Cerebellar cortex (tissue), 1 donor: ENCODE measurements at places on chromosomes 2 and 18.

- DNase-seq, result no peak
Observed at GRCh38 chr2:109402980-109403840, 210.6 kb downstream of the SEPTIN10 start.

GRCh38 chr2:151408788-151409600 is 708 bp upstream of the RIF1 start:
- no peak for DNase-seq

- DNase-seq, result no peak
Observed at GRCh38 chr2:18356676-18357075, 203.8 kb downstream of the RDH14 start.

GRCh38 chr2:197515315-197515738 is 539 bp upstream of the MOB4 start:
- DNase-seq, result no peak

DNA sequence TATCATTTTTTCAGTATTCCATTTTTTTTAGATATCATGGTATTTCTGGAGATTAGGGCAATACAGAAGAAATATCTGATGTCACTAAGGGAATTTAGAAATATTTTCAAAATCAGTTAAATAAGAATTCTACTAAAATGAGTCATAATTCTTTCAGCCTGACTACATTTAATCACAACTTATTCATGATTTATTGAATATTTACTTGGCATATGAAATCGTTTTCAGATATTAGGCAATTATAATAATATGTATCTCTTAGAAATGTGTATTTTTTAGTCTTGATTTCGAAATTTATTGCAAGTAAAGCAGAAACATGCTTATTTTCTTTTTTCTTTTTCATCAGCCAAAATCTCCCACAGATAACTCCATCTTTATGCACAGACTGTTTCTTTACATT is 142.2 kb downstream of the CCDC102B start:
- DNase-seq, result no peak

DNA sequence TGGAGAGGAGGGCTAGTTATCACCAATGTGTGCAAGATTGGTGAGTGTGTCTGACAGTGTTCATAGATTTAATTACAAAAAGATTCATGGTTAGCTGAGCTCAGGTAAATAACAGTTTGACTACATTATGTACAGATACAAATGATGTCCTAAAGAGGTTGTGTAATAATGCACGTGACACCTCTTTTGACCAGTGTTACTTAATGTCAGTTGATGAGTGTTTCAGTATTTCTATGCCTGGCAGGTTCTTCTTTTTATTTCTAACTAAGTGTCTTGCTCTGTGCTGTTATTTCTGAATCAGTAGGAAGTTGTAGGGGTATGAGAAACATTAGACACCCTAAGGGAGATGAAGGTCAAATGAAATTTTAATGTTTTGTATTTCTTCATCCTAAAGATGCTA is 7.9 kb upstream of the INHBB start:
- DNase-seq, result no peak

- DNase-seq, result no peak
Observed at GRCh38 chr2:85064927-85065577, 68.1 kb upstream of the TCF7L1 start.

- DNase-seq, result no peak
Observed at GRCh38 chr18:77067291-77068061, 65.1 kb downstream of the MBP start.

DNA sequence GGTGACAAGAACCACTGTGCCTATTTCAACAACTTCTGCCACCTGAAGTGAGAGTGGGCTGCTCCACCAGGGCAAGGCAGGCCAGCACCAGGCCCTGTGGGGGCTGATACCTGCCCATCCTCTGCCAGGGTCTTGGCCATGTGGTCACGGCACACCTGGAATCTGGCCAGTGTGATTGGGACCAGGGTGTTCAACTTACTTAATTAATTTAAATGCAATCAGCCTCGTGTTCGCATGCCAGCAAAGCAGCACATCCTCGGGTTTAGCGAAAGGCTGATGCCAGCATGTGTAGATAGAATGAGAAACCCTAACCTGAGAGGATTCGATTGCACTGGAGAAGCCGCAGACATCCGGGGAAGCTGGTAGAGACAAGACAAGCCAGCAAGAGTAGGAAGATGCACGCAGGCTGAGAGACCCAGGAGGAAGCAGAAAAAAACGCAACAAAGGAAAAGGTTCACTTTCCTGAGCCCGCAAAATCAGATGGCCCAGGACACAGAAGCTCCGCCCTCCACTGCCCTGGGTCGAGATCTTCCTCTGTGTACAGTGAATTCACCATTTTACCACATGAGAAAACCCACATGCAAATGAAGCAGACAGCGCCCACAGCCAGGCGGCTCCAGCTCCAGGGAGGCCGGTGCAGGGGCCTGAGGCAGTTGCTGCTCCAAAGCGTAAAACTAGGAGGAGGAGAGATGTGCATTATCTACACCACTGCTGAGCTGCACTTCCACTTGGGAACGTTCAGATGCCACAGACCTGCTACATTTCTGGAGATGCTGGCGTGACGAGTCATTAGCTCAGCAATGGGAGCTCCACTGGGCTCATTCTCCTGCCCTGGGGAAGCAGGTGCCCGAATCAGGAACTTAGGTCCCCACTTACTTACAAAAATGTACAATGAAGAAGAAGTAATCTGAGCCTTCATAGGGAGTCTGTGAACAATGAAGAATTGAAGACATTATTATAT is 92.1 kb downstream of the TMEM18 start:
- DNase-seq, result no peak

DNA sequence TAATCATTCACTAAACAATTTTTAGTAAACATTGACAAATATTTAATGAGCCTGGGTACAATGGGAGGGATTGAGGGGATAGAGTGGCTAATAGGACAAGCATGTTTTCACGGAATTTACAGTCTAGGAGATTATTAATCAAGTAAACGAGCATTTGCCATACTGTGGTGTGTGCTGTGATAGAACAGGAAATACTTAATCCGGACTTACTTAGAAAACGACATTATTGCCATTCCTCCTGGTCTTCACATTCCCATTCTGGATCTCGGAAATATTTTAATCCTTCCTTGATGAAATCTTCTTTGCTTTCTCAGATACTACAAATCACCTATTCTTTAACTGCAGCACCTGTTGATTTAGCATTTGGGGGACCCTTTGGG is 905 bp downstream of the TTLL4 start:
- DNase-seq, result no peak
